Non-pigmented ciliary epithelial cell (primary cell): ENCODE measurements at places on chromosomes 13 and 19.

DNA sequence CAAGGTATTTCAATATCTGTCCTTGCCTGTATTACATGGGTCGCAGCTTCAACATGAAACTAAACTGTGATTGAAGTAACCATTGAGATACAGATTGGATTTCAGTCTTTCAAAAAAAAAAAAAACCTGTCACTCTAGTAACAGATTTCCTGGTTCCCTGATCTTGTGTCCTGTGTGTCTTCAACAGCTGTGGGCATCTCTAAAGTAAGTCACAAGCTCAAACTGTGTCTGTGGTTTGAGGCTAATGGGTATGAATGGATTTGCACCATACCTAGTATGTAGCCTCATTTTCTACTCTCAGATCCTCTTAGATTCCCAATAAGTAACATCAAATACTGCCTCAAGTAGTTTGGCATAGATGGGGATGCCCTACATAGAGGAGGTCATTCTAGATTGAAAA lies 300.1 kb downstream of the COG6 start:
- DNase-seq = no peak

DNA sequence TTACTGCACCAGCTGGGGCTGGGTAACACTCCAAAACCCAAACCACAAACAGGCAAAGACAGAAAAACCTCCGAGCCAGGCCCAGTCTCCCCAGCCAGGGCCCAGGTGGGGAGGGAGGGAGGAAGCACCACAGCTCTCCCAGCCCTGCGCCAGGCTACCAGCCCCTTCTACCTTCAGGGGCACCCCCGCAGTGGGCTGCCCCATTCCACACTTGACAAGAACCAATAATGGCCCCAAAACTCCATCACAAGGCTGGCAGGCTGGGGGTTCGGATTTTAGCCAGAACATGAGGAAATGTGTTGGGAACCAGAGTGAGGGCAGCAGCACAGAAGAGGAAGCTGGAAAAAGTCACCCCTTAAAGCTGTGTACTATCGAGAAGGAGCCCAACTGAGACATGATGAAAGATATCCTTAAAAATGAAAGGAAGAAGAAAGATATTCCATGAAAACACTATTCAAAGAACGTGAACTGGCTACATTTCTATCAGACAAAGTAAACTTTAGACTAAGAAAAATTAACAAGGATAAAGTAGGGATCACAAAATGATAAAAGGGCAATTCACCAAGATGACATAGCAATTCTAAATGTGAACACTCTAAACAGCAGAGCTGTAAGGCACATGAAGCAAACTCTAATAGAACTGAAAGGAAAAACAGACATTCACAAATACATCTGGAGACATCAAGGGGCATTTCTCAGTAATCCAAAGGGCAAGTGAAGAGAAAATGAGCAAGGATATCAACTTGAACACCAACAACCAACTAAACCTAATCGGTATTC lies 12.9 kb downstream of the TUBGCP3 start:
- no peak for DNase-seq

DNA sequence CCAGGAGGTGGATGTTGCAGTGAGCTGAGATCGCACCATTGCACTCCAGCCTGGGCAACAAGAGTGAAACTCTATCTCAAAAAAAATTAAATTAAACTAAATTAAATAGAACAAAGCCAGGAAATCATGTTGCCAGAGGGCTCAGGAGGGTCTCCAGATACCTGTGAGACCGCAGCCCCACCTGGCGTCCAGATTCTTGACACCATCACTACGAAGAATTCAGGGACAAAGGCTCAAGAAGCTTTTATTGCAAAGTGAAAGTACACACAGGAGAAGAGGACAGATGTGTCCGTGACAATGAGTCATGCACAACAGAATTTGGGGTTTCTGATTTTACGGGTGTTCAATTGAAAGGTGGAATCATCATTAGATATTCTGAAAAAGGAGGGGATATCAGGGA lies 76.6 kb downstream of the STOML3 start:
- no peak for DNase-seq

DNA sequence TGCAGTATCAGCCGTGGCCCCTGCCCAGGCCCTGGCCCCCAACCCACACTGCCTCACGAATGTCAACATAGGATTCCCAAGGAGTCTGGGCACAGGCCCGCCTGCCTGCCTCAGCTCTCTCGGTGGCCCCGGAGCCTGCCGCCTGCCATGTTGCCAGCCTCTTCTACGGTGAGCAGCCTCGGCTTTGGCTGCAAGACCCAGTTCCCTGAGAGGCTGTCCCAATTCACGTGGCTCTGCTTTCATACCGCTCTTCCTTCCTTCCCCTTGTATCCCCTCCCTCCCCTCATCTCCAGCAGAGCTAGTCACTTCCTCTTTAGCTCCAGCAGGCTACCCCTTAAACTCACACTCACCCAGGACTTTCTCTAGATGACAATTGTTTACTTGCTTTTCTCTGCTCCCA lies 42.7 kb downstream of the SERP2 start:
- no peak for DNase-seq

DNA sequence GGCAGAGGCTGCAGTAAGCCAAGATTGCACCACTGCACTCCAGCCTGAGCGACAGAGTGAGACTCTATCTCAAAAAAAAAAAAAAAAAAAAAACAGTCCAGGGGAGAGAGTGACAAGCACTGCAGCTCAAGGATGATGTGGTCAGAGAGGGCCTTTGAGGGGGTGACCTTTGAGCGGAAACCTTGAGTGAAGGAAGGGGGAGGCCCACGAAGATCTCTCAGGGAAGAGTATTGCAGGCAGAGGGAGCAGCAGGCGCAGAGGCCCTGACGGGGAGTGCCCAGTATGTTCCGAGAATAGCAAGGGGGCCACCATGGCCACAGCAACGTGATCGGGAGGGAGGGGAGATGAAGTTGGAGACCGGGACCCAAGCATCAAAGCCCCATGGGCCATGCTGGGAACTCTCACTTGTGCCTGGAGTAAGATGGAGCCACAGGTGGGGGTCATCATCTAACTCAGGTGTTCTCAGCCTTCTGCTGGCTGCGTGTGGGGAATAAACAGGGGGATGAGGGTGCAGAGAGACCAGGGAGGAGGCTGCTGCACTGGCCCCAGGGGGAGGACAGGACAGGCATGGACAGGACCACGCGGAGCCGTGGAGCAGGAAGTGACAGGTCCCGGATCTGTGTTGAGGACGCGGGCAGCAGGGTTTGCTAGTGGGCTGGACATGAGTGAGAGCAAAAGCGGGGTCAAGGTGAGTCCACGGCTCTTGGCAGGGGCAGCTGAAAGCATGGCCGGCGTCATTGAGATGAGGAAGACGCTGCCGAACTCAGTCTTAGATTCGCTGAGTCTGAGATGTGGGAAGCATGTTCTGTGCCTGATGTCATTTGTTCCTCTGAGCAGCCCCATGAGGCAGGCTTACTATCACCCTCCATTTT lies 60.4 kb downstream of the DPF1 start:
- no peak for DNase-seq

GRCh38 chr13:91708558-91708957 lies 310.1 kb downstream of the GPC5 start:
- no peak for DNase-seq

- DNase-seq = no peak
Measured at GRCh38 chr19:12969292-12969988, at the start of gene DAND5. DAND5 (plus strand) TSS chr19:12969576; CDS start chr19:12969661, 85 bp downstream.

DNA sequence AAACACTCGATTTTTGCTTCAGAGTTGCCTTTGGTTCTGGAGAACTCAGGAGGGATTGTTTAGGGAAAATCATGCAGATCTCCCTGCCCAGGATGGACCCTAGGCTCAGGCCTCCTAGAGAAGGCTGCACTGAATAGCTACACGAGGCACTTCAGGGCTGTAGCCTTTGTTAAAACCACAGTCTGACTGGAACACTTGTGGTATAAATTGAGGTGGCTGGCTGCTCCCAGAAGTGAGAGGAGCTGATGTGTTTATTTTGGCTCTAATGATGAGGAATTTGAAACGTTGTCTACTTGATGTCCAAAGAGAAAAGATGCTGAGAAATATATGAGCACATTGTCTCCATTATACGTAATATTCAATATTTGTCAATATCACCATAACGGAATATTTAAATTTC lies 762.1 kb upstream of the ARGLU1 start:
- no peak for DNase-seq

DNA sequence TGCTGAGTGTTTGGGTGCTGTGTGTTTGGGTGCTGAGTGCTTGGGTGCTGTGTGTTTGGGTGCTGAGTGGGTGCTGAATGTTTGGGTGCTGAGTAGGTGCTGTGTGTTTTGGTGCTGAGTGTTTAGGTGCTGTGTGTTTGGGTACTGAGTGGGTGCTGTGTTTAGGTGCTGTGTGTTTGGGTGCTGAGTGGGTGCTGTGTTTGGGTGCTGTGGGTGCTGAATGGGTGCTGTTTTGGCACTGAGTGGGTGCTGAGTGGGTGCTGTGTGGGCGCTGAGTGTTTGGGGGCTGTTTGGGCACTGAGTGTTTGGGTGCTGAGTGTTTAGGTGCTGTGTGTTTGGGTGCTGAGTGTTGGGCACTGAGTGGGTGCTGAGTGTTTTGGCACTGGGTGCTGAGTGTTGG lies 48.5 kb upstream of the F7 start:
- no peak for DNase-seq

DNA sequence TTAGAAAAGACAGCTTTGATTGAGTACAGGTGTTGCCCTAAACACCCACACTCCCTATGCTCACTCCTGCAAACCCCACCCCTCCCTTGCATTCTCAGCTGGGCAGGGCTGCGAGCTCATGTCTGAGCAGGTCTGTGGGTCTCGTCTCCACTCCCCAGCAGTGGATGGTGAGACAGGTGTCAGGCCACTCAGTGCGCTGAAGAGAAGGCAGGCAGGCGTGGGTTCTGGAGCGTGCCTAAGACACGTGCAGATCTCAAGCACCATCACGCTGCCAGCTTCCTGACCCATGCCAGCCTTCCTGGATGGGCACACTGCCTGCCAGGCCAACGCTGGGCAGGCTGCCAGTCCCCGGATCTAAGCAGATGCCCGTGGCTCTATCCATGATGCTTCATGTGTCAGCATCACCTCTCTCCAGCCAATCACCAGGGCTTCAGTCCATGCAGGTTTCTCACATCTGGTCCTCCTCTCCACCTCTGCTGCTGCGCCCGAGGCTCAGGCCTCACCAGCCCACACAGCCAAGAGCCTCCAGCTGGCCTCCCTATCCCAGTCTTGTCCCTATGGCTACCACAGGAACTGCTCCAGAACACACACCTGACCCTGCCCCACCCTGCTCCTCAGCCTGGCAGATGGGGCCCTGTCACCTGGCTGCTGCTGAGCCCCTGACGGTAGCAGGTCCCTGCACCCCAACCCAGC lies 42.6 kb downstream of the EPS15L1 start:
- no peak for DNase-seq

DNA sequence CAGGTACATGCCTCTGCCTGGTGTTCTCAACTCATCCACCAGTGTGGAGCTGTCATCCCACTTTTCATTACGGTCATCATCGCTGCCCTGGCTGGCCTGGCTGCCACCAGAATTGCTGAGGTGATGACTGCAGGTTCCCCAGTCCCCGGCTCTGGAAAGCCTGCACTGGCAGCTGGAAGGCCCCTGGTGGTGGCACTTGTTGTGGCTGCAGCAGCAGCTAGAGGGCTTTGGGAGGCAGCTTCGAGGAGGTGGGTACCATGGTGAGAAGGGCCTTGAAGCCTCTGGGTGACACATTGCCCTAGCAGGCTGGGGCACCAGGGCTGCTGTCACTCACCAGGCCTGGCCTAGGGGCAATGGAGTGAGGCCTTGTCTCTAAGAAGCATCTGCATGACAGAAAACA lies 25.3 kb upstream of the ZNF14 start:
- DNase-seq = no peak

DNA sequence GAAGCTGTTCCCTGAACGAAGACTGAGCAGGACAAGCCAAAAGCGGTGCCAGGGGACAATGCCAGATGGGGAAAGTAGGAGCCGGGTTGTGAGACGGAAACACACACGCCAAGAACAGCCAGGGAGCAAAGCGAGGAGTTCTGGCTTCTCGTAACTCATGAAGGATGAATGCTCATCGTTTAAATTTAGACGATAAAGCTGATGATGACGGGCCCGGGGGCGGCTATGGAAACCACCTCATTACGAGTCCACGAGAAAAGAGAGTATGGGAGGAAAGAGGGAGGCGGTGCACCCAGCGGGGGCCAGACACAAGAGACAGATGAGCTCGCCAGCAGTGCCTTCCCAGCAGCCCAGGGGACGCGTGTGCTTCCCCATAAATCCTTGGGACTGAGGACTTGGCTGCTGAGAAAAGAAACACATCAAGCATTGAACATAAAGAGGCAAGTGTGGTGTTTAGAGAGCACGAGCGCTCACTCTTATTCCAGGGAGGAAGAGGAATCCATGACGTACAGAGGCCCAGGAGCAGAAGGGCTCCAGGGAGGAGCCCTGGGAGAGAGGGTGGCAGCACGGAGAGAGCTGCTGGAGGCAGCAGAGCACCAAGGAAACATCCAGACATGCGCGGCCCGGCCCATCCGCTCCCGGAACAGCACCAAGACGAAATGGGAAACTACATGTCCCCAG lies 70.7 kb downstream of the EPS15L1 start:
- DNase-seq = no peak

- DNase-seq = no peak
Measured at GRCh38 chr13:75123428-75123827, 358.5 kb downstream of the TBC1D4 start.

GRCh38 chr19:38383743-38384142 lies 4.1 kb downstream of the GGN start:
- DNase-seq = no peak

GRCh38 chr13:41136396-41137031 lies 3.9 kb upstream of the KBTBD6 start:
- DNase-seq = no peak

DNA sequence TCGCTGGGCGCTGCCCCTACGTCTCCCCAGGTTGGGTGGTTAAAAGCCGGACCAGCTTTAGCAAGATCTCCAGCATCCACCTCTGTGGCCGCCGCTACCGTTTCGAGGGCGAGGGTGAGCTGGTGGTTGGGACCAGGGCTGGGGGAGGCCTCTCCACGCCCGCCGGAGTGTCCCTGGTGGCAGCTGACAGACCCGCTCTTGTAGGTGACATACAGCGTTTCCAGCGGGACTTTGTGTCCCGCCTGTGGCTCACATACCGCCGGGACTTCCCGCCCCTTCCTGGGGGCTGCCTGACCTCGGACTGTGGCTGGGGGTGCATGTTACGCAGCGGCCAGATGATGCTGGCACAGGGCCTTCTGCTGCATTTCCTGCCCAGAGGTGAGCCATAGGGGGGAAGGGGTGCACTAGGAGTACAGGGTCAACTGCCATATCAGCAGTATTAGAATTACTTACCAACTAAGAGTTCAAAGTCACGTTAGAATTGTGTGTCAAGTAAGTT lies 1.1 kb downstream of the ATG4D start:
- no peak for DNase-seq

DNA sequence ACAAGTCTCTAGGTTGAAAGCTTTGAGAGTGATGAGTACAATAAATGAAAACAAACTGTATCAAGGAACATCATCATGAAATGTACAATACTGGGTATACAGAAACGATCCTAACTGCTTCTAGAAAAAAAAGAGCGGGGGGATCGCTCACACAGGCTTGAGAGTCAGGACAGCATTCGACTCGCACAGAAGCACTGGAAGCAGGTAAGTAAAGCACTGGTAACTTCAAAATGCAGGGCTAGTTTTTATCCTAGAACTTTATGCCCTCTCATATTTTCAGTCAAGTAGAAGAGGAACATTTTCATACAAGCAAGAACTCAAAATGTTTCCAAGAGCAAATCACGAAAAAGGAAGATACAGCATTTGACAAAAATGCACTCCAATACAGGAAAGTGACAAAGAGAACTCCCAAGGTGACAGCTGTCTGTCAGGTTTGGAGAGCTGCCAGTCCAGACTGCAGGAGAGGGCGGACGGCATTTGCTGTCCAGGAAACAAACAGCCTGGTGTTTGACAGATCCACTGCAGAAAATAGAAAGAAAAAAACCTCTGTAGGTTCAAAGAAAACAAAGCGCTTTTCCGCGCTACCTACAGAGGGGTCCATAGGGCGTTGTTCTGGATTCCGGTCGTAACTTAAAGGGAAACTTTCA lies 58.2 kb upstream of the XPO4 start:
- DNase-seq = no peak
